ENCODE measurements at places on chromosomes 5 and 9.

- DNase-seq: no peak
Measured at GRCh38 chr5:81336556-81336955, 35.2 kb downstream of the ZCCHC9 start.

DNA sequence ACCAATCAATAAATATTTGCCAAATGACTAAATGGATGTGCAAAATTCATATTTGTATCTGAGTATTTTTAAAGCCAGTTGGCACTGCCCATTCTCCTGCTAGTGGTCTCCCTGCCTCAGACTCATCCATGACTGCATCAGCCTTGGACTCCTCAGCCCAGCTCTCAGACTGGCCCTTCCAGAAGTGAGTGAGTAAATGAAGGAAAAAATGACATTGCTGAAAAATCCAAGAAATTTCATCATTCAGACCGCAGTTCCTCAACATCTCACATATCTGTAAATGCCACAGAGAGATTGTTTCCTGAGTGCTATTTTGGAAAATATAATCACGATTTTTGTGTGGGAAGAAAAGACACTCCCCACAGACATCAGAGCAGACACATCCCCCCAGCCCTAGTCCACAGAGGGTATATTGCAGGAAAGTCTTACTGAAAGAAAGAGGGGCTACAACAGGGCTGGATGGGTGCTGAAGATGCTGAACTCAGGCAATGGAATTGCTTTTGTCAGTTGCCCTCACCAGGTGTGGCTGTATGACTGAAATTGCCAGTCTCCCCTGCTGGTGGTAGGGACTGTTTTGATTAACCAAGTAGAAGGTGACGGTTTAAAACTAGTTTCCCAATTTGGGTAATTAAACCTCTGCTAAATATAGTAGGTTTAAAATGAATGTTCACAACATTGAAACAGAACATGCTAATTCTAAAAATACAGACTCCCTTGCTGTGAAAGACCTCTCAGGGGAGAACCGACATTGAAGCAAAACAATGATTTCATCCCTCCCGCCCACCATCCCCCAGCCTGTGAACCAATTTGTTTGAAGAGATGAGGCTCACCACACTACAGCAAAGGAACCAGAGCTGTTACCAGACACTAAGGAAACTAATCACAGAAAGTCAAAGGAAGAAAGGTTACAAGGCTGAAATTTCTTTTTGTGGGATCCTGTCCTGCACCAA, 158.8 kb downstream of the DEPDC1B start:
- no peak for DNase-seq

DNA sequence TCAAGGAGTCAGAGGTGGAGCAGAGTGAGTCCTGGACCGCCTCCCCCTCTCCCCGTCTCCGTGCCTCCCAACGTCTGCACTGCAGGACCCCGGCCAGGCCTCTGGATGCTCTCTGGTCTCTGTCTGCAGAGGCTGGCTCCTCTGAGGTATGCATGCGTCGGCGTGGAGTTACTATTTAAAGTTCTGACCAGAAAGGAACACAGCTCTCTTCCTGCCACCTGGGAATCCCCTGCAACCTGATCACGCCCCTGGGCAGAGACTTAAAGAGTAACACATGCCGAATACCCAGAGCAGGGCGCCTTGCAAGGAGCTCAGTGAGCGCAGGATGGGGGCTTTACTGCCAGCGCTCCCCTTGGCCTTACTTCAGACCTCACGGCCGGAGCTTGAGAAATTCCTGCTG, 16.0 kb downstream of the ANXA6 start:
- no peak for DNase-seq

DNA sequence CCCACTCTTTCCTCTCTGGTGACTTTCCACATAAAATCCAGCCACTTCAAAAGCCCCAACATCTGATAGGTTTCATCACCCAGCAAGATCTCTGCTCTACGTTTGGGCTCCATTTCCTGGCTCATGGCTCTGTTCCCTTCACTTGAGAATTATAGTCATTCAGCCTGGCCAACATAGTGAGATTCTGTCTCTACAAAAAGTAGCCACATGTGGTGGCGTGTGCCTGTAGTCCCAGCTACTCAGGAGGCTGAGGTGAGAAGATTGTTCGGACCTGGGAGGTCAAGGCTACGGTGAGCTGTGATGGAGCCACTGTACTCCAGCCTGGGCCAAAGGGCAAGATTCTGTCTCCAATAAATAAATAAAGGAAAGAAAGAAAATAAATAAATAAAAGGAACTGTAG, 83.3 kb upstream of the IGFBPL1 start:
- no peak for DNase-seq

DNA sequence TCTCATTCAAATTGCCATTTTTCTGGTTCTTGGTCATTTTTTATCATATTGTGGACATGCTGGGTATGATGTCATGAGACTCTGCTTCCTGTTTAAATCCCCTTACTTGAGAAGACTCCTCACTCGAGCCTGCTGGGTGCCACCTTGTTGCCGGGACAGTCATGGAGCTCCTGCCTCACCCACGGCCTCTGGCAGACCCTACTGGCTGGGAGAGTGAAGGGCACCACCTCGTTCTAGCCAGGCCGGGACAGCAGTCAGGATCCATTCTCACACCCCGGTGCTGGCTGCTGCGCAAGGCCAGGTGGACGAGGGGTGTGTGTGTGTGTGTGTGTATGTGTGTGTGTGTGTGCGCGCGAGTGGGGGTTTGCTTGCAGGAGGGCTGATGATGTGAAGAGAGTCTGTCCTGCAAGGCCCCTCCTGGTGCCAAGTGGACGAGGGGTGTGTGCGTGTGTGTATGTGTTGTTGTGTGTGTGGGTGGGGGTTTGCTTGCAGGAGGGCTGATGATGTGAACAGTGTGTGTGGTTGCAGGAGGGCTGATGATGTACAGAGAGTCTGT, 4.4 kb downstream of the CEP72 start:
- no peak for DNase-seq

DNA sequence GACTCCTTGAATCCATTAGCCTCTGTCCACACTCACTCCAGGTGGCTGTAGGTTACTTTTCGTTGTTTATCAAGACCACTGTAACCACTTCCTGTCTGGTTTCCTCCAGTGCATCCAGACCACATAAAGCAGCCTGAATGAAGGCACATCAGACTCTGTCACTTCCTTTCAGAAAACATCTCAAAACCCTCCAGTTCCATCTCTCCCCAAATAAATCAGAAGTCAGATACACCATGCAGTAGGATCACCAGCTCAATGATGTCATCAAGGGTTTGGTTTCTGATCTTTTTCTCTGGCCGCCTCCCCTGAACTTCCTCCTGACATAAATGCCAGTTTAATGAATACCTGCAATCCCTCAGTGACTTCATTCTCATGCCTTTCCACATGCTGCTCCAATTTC, 161.2 kb downstream of the ZNF462 start:
- no peak for DNase-seq

DNA sequence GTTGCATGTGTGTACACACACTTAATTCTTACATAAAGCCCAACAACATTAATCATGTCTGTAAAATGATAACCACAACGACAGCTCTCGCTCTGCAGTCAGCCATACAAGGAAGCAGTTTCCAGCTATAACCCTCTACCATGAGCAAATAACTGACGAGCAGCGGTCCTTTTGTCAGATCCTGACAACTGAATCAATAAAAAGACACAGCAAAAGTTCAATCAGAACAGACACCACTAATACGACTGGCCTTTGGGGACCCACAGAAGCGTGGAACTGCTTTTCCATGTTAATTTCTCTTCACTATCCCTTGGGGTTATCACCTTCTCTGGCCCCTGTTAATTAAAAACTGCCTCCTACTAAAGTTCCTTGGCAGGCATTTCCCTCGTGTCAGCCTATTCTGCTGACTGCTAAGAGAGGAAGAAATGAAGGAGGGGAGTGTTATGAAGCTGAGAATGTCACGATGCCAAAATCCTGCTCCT, 722.8 kb upstream of the GRAMD2B start:
- DNase-seq: no peak

- DNase-seq: no peak
Measured at GRCh38 chr5:40224421-40224820, 455.3 kb upstream of the PTGER4 start.

DNA sequence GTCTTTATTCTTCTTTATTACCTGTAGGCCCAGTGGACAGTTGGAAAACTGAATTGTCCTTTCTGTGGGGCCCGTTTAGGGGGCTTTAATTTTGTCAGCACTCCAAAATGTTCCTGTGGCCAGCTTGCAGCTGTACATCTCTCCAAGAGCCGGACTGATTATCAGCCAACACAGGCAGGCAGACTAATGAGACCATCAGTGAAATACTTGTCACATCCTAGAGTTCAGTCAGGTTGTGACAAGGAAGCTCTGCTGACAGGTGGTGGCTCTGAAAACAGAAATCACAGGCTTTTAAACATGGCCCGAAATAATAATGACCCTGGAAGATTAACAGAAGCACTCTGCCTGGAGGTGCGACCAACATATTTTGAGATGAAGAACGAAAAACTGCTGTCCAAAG, 47.9 kb downstream of the RNF180 start:
- no peak for DNase-seq

GRCh38 chr5:148989567-148989966, 73.3 kb downstream of the SH3TC2 start:
- no peak for DNase-seq

GRCh38 chr9:123127512-123128075, 94.1 kb downstream of the GPR21 start:
- DNase-seq: no peak

GRCh38 chr5:128213340-128213739, 129.8 kb downstream of the SLC12A2 start:
- no peak for DNase-seq

DNA sequence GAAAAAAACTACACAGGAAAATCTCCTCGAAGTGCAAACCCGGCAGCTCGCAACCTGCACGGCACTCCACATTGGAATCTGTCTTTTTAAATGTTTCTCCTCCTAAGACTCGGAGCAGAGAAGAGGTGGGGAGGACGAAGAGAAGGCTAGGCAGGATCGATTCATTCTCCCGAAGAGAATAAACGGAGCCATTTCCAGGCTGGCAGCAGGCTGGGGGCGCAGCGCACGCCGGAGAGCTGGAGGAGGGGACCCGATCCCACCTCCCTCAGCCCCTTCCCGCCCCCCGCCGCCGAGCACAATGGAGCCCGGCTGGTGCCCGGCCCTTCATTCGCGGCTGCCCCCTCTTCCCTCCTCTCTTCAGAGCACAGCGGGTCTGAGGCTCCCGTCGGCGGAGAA, 628 bp downstream of the HOMER1 start:
- no peak for DNase-seq

GRCh38 chr5:140044041-140044440, 942 bp upstream of the NRG2 start:
- no peak for DNase-seq

DNA sequence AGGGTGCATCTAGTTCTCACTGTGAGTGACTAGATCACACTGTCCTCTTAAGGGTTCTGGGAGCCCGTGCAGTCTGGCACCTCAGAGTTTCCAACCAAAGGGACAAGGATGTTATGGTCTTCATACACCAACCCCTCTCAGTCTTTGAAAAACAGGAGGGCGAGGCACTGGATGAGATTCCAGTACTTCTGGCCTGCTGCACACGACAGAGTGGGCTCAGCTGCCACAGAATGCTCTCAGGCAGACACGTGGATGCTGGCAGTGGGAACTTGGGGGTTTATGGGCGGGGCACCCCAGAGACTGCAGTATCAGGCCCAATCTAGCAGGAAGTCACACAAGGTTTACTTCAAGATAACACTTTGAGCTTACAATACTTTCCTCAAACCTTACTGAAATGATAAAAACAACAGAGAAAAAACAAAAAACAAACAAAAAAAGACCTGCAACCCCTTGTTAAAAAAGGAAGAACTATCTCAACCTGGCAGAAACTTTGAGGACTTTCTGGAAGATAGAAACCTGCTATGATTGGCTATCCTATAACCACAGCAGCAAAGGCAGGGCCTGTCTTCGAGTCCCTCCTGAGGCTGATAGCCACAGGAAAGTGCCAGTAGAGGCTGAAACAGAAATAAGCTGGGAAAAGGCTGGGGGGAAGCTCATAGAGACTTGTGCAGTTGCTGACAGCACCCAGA, 28.3 kb upstream of the TGFBR1 start:
- no peak for DNase-seq
